Stimulated activated CD8-positive, alpha-beta memory T cell treated with anti-CD3 and anti-CD28 coated beads, Interleukin-4, amount 100 ng/mL, for 24 hours (primary cell): ENCODE measurements at places on chromosomes 11 and 22.

DNA sequence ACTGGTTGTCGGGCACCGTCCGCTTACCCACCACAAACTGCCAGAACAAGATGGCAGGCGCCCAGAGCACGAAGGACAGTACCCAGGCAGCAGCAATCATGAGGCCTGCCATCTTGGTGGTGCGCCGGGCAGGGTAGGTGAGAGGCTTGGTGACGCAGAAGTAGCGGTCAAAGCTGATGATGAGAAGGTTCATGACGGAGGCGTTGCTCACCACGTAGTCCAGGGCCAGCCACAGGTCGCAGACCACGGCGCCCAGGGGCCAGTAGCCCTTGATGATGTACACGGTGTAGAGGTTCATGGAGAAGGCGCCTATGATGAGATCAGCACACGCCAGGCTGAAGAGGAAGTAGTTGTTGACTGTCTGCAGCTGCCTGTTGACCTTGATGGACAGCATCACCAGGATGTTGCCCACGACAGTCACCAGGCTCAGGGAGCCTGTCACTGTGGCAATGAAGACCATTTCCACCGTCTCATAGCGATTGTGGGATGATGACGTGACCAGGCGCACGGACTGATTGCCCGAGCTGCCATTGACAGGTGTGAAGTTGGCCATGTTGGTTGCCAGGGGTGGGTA is 4.6 kb downstream of the MDK start:
- DNase-seq = no peak

- DNase-seq = peak; percentile 30
These were observed 78.9 kb downstream of the FLI1 start for GRCh38 chr11:128772814-128773213.

DNA sequence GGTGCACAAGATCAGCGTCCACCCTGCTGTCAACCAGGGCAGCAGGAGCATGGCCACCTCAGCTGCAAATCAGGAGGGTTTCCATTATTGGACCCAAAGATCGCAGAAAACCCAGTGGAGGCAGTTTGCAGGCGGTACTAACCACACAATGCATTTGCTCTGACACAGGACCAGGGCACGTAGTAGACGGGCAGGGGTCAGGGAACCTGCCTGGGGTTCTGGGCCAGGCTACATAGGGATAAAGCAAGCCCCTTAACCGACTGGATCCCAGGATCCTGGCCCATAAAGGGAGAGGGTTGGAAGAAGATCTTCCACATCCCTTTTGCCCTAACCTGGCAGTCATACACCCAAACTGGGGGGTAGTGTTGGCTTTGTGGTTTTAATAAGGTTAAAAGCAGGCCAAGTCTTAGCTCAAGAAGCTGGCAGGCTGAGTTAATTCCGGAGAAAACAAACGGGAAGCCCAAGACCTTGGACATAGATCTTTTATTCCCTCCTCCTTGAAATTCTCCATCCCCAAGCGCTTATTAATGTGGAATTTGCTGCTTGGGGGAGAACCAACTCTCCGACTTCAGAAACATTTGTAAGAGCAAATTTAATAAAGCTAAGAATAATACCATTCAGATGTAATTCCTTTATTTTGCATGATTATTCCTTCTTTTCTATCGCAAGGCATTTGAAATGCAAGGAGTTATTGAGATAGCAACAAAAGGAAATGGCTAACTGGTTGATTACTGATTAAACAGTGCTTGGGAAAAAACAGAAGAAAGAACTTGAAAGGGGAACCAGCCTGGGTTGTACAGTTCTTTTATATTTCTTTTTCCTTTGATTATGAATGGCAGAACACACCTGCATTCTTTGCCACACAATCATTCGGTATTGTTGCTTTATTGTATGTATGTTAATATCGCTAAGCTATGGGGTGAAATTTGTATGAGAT is 6.3 kb upstream of the ARHGAP8 start:
- no peak for DNase-seq

- no peak for DNase-seq
These were observed 2.2 kb upstream of the DDX10 start for GRCh38 chr11:108662700-108663099.

- peak; percentile 57 for DNase-seq
These were observed 20.8 kb upstream of the TXNRD2 start for GRCh38 chr22:19962246-19962908.

GRCh38 chr11:41612415-41612814 is 153.0 kb upstream of the LRRC4C start:
- DNase-seq = no peak

GRCh38 chr22:49967706-49968208 is 7.2 kb downstream of the PIM3 start:
- no peak for DNase-seq

- DNase-seq = no peak
These were observed 9.8 kb upstream of the TBX1 start for GRCh38 chr22:19750507-19751490.

GRCh38 chr11:31000381-31000780 is 369.2 kb downstream of the DCDC1 start:
- no peak for DNase-seq
